ENCODE measurements at places on chromosomes 7 and 10.

- DNase-seq = no peak
These were observed 2.9 kb upstream of the MIOS start for GRCh38 chr7:7563813-7564212.

DNA sequence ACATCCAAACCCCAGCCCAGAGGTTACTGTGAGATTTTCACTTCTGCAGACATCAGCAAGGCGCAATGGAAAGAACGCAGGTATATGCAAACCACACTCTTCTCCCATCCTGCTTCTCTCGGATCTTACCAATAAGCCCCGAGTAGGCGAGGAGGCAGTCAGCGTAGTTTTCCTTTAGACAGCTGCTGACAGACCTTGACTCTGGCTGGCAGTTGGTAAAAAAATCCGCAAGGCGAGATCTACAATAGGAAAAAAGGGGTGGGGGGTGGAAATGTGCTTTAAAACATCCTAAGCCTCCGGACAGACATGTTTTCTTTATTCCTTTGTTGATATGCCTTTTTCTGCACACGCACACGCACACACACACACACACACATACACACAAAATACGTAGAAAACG, 176.5 kb downstream of the GFRA1 start:
- DNase-seq = no peak

DNA sequence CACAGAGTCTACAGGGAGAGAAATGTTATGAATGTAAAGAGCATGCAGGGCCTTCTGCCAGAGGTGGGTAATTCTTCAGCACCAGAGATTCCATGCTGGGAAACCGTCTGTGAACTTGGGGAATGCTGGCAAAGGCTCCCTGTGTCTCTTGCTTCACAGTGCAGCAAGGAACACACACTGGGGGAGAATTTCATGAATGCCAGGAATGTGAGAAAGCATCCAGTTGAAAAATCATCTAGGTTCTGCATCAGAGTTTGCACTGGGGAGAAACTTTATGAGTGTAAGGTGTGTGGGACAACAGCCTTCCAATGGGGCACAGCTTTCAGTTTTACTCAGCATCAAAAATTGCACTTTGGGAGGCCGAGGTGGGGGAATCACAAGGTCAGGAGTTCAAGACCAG, 224.3 kb upstream of the IGFBP3 start:
- no peak for DNase-seq

DNA sequence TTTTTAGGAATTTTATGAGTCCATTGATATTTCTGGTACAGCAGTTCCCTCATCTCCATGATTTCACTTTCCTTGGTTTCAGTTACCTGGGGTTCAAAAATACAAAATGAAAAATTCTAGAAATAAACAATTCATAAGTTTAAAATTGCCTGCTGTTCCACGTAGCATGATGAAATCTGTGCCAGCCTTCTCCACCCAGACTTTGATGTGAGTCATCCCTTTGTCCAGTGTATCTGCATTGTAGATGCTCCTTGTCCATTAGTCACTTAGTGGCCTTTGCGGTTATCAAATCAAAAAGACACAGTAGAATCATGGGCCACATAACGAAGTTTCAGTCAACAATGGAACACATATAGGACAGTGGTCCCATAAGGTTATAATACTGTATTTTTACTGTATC, 286.9 kb downstream of the PTEN start:
- DNase-seq = no peak

- no peak for DNase-seq
These were observed 26.8 kb upstream of the SUPV3L1 start for GRCh38 chr10:69153227-69153626.

- DNase-seq = no peak
These were observed 4.1 kb downstream of the CYP2W1 start for GRCh38 chr7:986766-987751.

- DNase-seq = no peak
These were observed 30.5 kb downstream of the ITPRIP start for GRCh38 chr10:104307576-104308438.

DNA sequence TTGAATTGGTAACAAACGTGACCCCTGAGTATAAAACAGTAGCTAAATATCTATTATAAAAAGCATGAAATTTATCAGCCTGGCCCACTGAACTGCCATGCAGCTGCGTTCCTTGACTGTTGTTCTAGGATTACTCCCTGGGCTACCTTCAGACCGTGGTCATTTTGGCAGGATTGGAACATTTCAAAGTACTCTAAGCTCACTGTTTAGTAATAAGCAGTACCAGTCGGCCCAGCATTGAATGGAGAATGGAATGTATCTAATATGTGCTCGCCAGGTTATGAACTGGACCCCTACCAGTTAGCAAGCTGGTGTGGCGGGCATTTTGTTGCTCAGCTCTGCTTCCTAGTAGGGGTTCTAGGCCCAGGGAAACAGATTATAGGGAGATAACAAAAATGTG, 112.2 kb downstream of the SEMA3C start:
- no peak for DNase-seq

GRCh38 chr7:156614434-156615264, 25.9 kb upstream of the RNF32 start:
- no peak for DNase-seq

- DNase-seq = no peak
These were observed 68.6 kb upstream of the CACUL1 start for GRCh38 chr10:118823256-118823907.

DNA sequence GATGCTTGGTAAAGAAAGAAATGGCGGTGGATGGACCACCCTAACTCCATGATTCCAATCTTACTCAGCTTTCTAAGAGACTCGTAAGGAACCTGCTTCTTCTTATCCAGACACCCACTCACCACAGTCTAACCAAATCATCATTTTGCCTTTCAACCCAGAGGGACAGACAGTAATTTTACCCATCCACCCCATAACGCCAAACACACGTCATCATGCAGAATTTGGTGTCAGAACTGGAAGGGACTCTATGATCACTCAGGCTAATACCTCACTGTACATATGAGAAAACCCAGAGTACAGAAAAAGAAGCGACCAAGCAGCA, 388 bp downstream of the ECD start:
- DNase-seq = no peak

- no peak for DNase-seq
These were observed 279.2 kb downstream of the THSD7A start for GRCh38 chr7:11552676-11553296.

- no peak for DNase-seq
These were observed 3.1 kb upstream of the TMEM26 start for GRCh38 chr10:61456095-61456789.

- no peak for DNase-seq
These were observed 296.4 kb upstream of the MKLN1 start for GRCh38 chr7:131031099-131031868.

DNA sequence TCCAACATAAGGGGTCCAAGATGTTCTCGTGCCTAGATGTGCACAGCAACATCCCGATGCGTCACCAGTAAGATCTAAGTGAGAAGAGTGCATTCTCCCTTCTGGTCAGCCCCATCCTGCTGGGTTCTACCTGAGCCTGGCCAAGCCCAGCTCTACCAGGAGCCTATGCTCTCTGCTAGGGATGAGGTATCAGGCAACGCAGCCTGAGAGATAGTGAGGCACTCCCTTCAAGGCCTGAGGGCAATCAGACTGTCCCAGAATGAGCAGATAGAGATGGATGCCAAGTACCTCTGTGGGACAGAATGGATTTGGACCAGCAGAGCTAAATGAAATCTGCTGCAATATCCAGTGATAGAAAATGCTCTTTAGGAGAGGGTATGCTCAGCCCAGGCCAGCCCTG, 26.7 kb downstream of the DDC start:
- no peak for DNase-seq

Measured in HL-60 (cell line).